ENCODE measurements at places on chromosomes 1 and 21. TPM values are rescaled to one million over a fixed set of nuclear protein-coding genes. Genes with fewer than 3 reads are reported as not detected.
A peak's percentile ranks its signal among the peaks of the same experiment; 100 is the strongest.

DNA sequence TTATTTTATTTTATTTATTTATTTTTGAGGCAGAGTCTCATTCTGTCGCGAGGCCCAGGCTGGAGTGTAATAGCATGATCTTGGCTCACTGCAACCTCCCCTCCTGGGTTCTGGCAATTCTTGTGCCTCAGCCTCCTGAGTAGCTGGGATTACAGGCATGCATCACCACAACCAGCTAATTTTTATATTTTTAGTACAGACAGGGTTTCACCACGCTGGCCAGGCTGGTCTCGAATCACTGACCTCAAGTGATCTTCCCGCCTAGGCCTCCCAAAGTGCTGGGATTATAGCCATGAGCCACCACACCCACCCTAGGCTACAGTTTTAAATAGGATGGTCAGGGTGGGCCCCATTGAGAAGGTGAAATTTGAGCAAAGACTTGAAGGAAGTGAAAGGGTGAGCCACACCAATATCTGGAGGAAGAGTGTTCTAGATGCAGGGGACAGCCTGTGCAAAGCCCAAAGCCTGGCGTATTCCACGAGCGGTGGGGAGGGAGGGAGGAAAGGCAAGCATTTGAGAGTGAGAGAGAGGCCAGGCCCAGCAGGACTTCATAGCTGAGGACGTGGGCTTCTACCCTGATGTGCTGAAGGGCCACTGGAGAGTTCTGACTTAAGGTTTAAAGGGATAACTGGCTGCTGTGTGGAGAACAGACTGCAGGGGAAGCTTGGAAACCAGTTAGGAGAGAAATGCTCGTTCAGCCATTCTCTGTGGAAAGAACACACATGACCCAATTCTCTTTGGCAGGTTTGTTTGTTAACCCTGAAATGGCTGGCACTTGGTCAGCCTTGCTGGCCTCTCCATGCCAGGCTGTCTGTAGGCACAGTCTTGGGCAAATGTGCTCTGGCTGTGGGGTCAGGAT, 62.6 kb upstream of the FAM20B start:
- no peak for DNase-seq

DNA sequence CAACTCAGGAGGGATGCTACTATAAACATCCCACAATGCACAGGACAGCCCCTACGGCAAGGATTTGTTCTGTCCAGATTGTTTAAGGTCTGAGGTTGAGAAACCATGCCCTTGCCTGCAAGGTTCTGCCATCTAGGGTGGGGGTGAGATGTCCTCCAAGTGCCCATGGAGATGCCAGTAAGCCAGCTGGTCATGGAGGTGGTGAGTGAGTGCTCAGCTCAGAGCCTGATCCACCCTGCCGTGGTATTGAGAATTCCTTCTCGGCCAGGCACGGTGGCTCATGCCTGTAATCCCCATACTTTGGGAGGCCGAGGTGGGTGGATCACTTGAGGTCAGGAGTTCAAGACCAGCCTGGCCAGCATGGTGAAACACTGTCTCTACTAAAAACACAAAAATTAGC, 13.3 kb upstream of the CTRC start:
- DNase-seq = no peak

DNA sequence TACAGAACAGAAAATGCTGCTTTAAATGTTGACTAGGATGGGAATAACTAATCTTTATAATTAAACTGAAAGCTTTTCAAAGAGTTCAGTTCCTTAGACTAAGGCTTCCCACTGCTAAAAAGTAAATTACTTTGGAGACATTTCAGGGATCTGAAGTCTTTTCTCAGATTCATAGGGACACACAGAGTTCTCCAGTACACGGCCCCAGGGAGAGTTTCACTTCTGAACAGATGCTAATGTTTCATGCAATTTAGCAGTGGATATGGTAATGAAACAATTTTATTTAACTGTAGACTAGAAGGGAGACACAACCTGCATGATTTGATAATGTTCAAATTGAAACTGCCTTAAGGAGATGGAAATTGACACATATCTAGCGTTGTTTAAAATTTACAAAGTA, 1282.6 kb downstream of the NCAM2 start:
- no peak for DNase-seq

- DNase-seq = peak; percentile 93
Observed at GRCh38 chr1:48817505-48818114, 40.9 kb upstream of the BEND5 start.

DNA sequence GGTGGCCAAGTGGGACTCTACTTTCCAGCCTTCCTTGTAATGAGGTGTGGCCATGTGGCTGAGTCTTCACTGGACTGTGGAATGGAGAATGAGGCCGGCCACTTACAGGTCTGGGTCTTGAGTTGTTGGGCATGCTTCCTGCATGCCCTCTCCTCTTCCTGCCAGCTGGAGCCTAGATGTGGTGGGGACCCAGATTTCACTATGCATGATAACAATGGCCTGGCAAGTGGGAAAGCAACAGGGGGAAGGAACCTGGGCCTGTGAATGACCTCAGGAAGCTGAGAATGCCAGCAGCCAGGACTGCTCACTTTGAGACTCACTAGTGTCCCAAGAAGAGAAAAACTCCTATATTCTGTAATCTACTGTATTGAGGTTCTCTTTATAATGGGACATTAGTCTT, 8.5 kb upstream of the SLC26A9 start:
- no peak for DNase-seq

- DNase-seq = no peak
Observed at GRCh38 chr1:98989556-98989907, 15.1 kb downstream of the PLPPR5 start.

GRCh38 chr1:234114648-234115307, 210.3 kb downstream of the SLC35F3 start:
- peak; percentile 60 for DNase-seq

DNA sequence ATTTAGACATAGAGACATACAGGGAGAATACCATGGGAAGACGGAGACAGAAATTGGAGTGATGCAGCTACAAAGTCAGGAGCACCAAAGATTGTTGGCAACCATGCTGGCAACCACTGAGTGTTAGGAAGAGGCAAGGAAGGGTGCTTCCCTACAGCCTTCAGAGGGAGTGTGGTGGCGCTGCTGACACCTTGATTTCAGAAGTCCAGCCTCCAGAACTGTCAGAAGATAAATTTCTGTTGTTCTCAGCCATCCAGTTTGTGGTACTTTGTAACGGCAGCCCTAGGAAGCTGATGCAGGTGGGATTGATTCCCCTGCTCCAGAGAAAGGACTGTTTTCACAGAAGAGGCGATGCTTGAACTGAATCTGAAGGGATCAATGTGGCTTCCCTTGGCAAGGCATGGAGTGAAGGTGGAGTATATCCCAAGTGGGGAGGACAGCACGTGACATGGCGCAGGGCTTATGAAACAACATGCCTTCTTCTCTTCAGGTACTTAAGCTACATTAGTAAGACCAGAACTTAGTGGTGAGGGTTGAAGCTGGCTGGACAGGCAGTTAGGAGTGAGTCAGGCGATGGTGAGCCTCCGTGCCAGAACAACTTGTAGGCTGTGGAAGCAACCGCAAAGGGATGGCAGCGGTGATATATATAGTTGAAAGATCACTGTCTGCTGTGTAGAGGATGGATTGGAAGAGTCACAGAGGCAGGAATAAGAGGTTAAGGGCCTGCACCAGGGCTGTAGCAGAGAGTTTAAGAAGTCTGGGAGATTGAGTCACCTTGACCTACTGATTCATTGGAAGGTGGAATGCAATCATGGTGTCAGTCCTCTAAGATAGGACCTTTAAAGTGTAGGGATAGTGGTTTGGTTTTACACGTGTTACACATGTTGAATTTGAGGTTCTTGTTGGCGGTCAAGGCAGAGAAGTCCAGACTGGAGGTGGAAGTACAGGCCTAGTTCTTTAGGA, 2.1 kb downstream of the LEPR start:
- no peak for DNase-seq

Gene FCGR3B
- not detected for total RNA-seq

DNA sequence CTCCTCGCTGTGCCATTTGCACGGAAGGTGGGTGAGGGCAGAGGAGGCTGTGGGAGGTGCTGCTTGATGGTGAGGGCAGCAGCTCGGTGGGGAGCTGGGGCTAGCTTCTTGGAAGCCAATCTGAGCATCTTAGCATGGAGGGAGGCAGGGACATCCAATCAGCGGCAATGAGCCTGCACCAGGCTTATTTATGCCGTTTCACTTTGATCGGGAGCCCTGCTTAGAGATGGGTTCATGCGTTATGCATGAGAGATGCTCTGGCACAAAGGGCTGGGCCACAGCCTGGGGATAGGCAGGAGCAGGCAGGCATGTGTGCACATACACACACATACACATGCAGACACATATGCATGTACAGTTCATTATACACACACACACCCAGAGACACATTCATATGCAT, 220.2 kb downstream of the GRIK3 start:
- DNase-seq = no peak

Gene HMGB4
- total RNA-seq = not detected

- no peak for DNase-seq
Observed at GRCh38 chr1:240134113-240134512, 42.4 kb downstream of the FMN2 start.

DNA sequence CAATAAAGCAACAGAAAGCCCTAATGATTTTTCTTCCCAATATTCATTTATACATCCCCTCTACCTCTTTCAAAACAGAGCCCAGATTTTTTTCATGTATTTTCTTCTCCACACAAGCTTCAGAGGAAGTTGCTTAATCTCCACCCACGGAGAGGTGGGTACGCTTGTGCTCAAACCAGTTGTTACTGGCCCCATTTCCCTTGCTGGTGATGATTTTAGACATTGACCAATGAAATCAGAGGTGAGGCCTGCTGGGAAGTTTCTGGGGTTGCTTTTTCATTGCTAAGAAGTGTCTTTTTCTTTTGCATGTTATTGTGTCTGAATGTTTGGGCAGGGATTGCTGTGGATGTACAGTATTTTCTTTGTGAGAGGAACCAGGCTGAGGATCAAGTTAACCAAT, 448.1 kb upstream of the B3GALT2 start:
- no peak for DNase-seq

Gene IGSF8
- total RNA-seq = 35.9 TPM

DNA sequence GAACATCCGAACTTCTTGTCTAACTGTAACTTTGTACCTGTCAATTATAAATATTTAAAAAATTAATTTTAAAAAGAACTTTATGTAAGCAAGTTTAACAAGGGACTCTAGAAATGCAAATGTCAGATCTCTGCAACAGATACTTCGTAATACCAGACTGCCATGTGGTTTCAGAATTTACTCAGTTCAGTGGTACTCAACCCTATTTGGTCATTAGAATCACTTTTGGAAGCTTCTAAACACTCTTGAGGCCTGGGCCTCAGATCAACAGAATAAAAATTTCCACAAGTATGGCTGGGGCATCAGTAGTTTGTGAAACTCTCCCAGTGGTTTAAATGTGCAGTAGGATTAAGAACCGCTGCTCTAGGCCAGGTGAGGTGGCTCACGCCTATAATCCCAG, 139.5 kb upstream of the SMYD2 start:
- no peak for DNase-seq

- no peak for DNase-seq
Observed at GRCh38 chr1:206892351-206892984, 4.8 kb upstream of the IL24 start.

- DNase-seq = no peak
Observed at GRCh38 chr1:212594640-212595039, 13.9 kb upstream of the ATF3 start.

DNA sequence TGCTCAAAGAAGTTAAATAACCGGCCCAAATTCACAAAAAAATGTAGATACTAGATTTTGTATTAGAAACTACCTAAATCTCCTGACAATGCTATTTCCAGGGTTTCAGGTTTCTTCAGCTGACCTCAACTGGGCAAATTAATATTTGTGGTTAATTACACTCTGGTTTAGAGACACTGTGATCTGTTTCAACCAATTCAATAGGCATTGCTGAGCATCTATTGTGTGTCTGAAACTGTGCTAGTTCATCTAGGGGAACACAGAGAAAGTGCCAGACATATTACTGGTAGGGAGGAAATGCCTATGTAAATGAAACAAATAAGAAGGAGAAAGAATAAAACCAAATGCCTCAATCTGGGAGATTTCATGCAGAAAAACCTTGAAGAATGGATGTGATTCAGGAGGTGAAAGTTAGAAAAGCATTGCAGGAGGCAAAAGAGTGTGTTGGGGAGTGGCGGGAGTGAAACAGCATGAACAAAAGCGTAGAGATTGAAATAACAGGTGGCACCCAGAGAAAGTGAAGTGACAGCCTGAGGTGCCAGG, 51.3 kb upstream of the IVNS1ABP start:
- DNase-seq = no peak

Gene LRRC7
- total RNA-seq = 2.2 TPM

Gene PPFIA4
- 13.7 TPM for total RNA-seq

DNA sequence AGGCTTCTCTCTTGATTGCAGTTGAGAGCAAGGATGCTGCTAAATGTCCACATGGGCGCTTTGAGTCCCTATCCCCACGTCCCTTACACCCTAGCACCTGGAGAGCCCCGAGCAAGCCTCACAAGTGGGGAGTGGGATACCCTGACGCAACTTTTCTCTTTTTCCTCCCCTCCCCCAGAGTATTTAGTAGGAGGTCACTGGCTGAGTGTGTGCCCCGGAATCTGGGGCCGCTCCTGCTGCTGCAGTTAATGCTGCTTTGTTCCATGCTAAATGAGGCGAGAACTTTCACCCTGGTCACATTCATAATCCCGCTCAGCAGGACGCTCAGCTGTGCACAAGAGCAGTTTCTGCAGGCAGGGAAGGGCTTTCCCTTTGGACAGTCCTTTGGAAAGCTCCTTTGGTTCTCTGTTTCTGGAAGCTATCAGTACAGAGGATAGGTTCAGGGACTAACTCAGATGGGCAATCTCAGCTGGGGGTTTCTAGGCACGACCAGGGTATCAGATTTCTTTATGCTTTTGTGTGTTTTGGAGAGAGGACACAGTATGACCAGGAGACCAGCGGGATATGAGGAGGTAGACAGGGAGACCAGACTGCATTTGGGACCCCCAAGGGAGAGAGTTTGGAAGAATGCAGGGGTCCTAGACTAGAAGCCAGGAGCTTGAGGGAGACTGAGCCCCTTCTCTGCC, 75.9 kb downstream of the NOS1AP start:
- DNase-seq = peak; percentile 92

Gene PSEN2
- 21.5 TPM for total RNA-seq

DNA sequence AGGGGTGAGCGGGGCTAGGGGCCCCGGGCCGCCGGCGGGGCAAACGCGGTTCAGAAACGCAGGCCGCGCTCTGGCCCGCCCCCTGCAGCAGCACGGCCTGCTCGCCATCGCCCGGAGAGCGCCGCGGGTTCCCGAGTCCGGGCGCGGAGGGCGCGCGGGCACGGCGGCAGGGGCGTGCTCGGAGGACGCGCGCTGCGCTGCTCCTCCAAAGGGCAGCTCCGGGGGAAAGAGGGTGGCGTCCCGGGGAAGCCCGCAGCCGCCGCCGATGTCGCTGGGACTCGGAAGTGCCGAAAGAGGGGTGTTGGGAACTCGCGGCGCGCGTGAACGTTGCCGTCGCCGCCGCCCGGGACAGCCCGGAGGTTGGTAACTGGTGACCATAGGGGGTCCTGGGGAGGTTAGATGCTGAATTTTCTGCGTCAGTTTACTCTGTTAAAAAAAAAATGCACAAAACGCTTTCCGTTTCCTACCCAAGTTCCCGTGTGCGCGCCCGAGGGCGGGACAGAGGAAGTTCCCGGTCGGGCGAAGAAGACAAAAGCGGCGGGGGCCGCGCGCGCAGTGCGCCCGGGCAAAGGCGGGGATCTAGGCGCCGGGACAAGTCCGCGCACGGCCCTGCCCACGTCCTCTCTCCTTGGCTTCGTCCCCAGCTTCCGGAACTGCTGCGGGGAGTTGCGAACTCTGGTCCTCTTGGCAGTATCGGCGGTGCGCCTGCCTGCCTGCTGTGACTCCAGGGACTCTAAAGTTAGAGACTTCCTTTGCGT, at the start of gene HHAT:
HHAT (plus strand) TSS at position 157 of the 758 bp plus-strand sequence. CDS start 20,074 bp downstream, outside the sequence.
- DNase-seq = peak; percentile 88

Gene NCDN
- 32.4 TPM for total RNA-seq

GRCh38 chr1:46802081-46802480, 3.2 kb downstream of the CYP4B1 start:
- no peak for DNase-seq
